ENCODE measurements at places on chromosomes 4 and X.

GRCh38 chr4:114209584-114209983, 230.1 kb upstream of the ARSJ start:
- DNase-seq = no peak

DNA sequence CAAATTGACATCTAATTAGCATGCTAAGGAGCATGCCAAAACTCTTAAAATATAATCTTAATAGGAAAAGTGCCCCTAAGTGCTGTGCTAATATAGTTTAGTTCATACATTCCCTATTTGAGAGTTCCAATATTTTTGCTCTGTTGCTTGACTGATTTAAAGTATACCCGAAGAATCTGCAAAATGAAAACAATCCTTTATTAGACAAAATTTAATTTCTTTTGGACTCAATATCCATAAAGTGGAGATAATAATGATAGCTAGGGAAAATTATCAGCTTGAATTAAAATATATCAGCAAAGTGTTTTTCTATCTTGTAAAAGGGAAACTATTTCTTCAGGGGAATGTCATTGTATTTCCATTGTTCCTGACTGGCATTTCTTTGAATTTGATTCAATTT, 196.0 kb upstream of the NPY2R start:
- no peak for DNase-seq

DNA sequence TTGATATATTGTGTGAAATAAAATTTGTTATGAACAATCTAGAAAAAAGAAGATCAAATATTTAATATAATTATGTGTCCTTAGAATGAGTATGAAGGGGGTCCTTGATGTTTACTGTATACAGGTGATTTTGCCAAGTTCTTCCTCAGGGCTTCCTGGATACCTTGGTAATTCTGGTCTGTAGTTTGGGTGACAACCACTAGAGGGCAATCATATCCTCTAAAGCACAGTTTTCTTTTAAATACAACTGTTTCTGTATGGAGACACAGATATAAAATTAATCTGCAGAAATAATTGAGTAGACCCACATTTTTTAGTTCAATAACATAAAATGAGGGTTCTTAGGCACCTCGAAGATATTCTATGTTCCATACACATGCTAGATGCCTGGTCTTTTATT, 157.7 kb downstream of the SPANXN1 start:
- DNase-seq = no peak

DNA sequence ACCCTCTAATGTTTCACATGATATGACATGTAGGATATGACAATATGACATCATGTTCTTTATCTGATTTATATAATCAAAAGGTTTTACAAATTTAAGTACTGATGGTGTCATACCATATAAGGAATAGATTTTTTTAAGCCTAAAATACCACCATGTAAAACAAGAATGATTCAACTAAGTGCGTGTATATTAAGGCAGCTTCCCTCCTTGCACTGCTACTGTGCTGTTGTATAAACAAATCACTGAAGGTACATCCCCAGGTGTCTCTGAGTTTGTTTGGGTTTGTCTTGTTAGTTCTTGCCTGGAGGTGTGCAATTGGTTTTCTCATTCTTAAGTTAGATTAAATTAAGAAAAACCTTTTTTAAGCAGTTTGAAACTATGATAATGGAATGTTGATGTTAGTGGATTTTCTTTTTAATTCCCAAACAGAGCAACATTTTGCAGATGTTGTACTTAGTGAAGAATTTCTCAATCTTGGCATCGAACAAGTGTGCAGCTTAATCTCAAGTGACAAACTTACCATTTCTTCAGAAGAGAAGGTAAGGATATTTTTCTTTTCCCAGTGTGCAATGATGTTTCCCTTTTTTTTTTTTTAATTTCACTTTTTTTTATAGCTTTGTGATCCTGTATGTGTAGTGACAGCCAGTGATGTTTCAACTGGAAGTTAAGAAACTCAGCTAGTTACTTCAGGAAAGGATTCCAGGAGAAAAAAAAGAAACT, 33.4 kb upstream of the MSMO1 start:
- no peak for DNase-seq

- no peak for DNase-seq
Measured at GRCh38 chr4:42398171-42398870, 1.0 kb downstream of the SHISA3 start.
